Esophagus muscularis mucosa (tissue), 4 donors: ENCODE measurements at places on chromosomes 2 and 18. TPM values are rescaled to one million over a fixed set of nuclear protein-coding genes. Genes with fewer than 3 reads are reported as not detected.

- no peaks in the 10 kb centered on the region for H3K36me3 ChIP-seq
- H3K27me3 ChIP-seq, result no peaks in the 10 kb centered on the region
- H3K4me3 ChIP-seq, result no peak overlapping the region
- H3K4me1 ChIP-seq, result peaks cover 4% of the 10 kb centered on the region
- H3K27ac ChIP-seq, result no peak overlapping the region
These were observed 316.5 kb downstream of the SETBP1 start for GRCh38 chr18:44997174-44997573.

DNA sequence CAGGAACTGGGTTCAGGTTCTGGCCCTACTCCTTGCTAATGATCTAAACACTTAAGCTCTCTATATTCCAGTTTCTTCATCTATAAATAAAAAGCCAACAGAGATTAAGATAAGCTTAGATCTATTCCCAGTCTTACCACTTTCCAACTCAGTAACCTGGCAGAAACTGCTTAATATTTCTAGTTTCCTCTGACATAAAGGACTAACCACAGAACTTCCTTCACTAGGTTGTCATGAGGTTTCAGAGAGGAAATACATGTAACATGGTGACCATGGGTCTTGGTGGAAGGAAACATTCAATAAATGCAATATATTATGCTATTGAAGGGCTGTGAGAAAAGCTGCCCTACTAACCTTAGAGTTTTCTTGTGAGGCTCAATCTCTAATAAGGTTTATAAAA lies 114.4 kb upstream of the PDE1A start:
- no peak overlapping the region for H3K4me3 ChIP-seq
- no peak overlapping the region for H3K27ac ChIP-seq
- no peaks in the 10 kb centered on the region for H3K4me1 ChIP-seq
- DNase-seq, result no peak

DNA sequence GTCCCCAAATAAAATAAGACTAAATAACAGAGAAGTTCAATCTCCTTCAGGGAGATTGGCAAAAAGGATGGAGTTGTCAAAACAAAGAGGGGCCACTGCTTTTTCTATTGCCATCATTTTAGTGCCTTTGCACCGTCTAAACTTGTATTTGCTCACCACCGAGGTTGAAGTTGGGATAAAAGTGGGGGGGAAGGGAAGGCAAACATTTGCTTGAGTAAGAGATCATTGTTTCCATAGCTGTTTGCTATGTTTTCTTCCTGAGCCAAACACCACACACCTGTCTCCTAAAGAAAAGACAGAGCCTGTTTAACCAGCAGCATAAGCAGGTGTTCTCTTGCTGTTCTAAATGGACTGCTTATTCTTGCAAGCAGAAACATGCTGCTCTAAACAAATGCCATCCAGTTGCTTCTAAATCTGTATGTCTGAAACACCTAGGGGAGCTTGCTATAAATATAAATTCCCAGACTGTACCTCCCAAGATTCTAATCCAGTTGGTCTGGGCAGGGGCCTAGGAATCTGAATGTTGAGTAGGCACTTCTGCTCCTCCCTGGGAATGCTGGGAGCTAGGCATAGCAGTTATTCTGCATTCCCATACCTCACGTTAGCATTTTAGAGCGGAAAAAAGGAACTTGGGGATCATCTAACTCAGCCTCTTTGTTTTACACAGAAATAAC lies 179.4 kb upstream of the ARL4C start:
- peaks cover 14% of the 10 kb centered on the region for H3K4me1 ChIP-seq
- H3K4me3 ChIP-seq, result no peak overlapping the region

The FTCDNL1 gene
- 5.3 TPM for total RNA-seq
